Esophagus muscularis mucosa (tissue), 4 donors: ENCODE measurements at places on chromosomes 5 and 9. TPM values are rescaled to one million over a fixed set of nuclear protein-coding genes. Genes with fewer than 3 reads are reported as not detected.

The LURAP1L gene
- 28.8 TPM for total RNA-seq

The CDKN2B-AS1 gene
- 1.3 TPM for total RNA-seq

The PRLR gene
- total RNA-seq = 0.80 TPM

The EIF4EBP3 gene
- total RNA-seq = 8.6 TPM

The SHOC1 gene
- not detected for total RNA-seq

The PTGES gene
- 4.5 TPM for total RNA-seq

The DRD1 gene
- not detected for total RNA-seq

The SLC34A3 gene
- total RNA-seq = not detected

The TMEM171 gene
- total RNA-seq = not detected

DNA sequence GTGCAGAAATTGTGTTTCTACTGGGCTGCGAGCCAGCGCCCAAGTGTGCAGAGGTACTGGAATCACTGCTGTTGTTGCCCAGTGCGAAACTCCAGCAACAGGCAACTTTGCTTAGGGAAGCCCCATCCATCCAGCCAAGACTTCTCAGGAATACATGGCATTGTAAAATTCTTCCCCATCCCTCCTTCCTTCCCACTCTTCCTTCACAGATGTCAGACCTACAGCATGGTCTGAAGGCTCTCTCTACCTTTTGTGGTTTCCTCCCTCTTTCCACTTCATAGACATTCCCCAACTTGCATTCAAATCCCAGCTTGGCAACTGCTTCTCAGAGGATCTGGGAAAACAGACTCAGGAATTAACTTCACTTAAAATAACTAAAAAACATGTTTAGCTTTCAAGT, 30.4 kb downstream of the ARL15 start:
- peaks cover 5% of the 10 kb centered on the region for H3K36me3 ChIP-seq
- no peaks in the 10 kb centered on the region for H3K4me1 ChIP-seq
- H3K27ac ChIP-seq = no peak overlapping the region
- no peak overlapping the region for H3K4me3 ChIP-seq

DNA sequence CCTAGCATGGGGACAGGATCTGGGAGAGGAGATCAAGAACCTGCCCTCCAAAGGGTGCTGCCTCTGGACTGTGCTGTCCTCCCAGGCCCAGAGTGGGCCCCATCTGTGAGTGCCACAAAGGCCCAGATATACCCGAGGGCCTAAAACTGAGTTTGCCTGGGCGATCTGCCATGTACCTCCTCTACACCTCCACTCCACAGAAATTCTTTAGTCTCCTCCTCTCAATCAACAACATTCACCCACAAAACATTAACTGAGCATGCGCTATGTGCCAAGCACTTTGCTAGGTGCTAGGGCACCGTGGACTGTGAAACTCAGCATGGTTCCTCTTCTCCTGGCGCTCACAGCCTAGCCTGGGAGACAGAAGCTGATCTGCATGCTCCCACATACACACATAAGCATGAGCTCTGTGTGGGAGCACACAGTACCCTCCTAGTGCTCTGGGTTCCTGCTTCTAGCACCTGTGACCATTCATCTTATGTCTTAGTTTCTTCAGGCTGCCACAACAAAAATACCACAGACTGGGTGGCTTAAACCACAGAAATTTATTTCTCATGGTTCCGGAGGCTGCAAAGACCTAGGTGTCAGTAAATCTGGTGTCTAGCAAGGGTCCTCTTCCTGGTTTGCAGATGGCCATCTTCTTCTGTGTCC, 82.0 kb upstream of the FSTL4 start:
- no peaks in the 10 kb centered on the region for H3K27me3 ChIP-seq
- H3K4me3 ChIP-seq = no peak overlapping the region
- H3K27ac ChIP-seq = no peak overlapping the region
- no peaks in the 10 kb centered on the region for H3K36me3 ChIP-seq
- H3K4me1 ChIP-seq = no peaks in the 10 kb centered on the region

DNA sequence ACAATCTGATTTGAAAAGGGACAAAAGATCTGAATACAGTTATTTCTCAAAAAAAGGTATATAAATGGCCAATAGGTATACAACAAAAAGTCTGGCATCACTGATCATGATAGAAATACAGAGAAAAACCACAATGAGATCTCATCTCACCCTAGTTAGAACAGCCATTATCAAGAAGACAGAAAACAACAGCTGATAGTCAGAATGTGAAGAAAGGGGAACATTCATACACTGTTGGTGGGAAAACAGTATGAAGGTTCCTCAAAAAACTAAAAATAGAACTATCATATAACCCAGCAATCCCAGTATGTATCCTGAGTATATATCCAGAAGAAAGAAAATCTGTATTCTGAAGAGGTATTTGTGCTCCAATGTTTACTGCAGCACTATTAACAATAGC, 75.7 kb upstream of the OR2K2 start:
- H3K4me3 ChIP-seq = no peak overlapping the region
- DNase-seq = no peak
- no peaks in the 10 kb centered on the region for H3K27me3 ChIP-seq
- H3K4me1 ChIP-seq = no peaks in the 10 kb centered on the region
- no peak overlapping the region for H3K27ac ChIP-seq

DNA sequence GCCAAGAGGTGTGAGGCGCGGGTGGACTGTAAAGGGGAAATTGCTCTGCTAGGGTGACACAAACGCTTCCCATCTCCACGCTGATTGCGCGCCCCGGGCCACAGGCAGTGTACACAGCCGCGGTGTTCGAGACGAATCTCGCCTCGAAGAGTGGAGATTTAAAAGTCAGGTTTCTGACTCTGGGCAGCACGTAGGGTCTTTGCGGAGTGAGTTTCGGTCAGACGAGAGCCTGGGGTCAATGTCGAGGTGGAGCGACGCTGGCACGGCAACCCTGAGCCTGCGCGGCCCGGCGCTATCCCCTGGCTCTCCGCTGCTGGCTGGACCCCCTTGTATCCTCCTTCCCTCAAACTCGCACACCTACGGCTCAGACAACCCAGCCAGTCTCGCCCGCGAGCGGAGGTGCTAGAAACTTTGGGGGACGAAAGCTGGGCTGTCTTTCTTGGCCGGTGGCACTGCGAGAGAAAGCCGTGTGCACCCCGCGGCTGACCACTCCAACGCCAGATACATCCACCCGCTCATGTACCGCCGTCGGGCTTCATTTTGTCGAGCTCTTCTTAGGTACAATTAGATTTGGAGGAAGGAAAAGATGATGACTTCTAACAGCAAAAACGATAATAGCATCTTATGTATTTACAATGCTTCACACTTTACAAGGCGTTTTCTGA, 5.4 kb upstream of the FOXB2 start:
- peak; percentile 68 for DNase-seq
- peaks cover 25% of the 10 kb centered on the region for H3K27me3 ChIP-seq
- no peak overlapping the region for H3K27ac ChIP-seq
- H3K36me3 ChIP-seq = no peaks in the 10 kb centered on the region

DNA sequence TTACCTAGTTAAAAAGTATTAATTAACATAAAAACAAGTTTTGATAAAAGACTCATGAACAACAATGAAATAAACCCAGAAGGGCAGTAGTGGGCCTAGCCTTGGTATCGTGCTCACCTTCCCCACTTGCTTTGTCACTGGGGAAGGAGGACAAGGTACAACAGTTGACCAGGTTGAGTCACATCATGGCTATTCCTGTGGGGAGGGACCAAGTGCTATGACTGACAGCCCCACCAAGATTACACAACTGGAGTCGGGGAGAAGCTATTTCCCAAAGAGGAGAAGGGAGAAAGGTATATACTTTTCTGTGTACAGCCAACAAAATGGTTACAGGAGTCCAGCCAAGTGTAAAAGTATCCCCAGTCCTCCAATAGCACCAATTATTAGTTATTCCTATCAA, 251.3 kb upstream of the RFX3 start:
- H3K36me3 ChIP-seq = no peaks in the 10 kb centered on the region
- H3K27ac ChIP-seq = no peak overlapping the region
- no peak overlapping the region for H3K4me3 ChIP-seq
- no peaks in the 10 kb centered on the region for H3K27me3 ChIP-seq

DNA sequence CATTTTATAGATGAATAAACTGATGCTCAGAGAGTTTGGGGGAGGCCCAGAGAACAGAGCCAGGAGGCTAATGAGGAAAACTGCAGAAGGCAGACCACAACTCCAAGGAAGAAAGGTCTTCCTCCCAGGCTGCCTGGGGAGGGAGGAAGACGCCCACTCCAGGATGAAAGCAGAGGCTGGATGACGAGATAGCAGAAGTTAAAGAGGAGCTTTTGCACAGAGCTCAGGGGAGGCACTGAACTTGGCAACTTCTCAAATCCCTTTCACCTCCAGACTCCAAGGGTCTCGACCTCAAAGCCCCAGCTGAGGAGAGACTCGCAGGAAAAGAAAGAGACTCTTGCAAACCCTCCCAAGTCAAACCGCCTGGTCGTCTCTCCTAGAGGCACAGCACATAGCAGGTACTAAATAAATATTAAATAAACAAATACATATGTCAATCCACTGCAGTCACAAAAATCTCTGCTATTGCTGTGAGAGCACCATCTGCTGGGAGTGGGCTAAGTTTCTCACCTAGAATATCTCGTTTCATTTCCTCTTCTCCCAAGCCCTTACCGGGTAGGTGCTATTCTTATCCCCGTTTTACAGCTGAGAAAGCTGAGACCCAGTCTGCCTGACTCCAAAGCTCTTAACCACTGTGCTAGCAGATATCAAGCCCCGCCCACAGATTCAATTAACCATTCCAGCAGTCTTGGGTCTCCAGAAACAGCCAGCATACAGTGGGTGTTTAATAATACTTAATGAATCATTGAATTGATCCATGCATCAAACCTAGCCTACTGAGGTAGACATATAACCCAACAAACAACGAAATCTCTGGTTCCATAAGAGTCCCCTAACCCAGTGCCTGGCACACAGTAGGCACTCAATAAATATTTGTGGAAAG, 97.8 kb upstream of the HAND1 start:
- H3K27me3 ChIP-seq = peaks cover 53% of the 10 kb centered on the region
- H3K36me3 ChIP-seq = no peaks in the 10 kb centered on the region
- DNase-seq = peak; percentile 45
- H3K4me3 ChIP-seq = no peak overlapping the region

DNA sequence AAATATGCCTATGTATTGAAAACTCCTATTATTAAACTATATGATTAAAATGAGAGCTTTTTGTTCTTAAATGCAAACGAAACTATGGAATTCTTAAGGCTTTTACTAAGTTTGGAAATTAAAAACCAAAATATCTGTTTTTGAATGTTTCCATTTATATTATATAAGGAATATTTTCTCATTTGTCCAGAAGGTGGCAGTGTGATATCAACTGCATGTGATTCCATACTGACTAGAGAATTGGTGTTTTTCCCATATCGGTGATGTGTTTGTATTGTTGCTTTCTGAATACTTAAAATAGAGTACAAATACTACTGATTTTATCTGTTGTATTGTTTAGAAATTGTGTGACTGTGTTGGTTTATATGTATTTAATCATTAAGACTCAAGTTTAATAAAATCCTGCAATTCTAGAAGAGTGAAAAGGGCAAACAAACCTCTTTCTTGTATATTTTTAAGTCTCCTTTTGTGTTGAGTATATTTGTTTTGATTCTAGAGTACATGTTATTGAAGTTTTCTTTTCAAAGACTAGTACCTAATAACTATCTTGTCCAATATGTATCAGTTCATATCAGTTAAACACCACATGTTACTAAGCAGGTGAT, 320.8 kb downstream of the CCDC171 start:
- no peak overlapping the region for H3K4me3 ChIP-seq
- H3K27ac ChIP-seq = no peak overlapping the region
- H3K36me3 ChIP-seq = no peaks in the 10 kb centered on the region
- DNase-seq = no peak
- H3K27me3 ChIP-seq = no peaks in the 10 kb centered on the region

DNA sequence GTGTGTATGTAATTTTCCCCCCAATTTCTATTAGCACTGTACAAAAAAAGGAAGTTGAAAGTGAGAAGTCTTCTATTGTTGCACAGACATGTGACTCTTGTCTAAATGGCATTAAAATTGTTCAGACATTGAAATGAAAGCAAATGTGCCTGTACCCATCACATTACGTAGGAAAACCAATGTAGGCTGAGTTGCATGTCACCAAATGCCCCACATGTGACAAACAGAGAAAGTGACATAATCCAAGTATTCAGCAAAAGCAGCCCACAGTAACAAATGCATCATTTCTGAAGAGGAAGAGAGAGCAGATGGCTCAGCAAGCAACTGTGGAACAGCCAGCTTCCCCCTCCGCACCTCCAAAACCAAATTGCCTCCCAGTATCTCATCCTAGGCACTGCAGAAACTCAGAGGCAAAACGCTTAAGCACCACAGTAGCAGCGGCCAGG, 161.5 kb upstream of the NR4A3 start:
- DNase-seq = no peak
- H3K4me3 ChIP-seq = no peak overlapping the region
- no peaks in the 10 kb centered on the region for H3K4me1 ChIP-seq
- no peaks in the 10 kb centered on the region for H3K36me3 ChIP-seq
- no peak overlapping the region for H3K27ac ChIP-seq

GRCh38 chr9:73138516-73138915, 13.1 kb upstream of the ANXA1 start:
- H3K27ac ChIP-seq = no peak overlapping the region
- DNase-seq = no peak
- H3K4me3 ChIP-seq = no peak overlapping the region
- H3K36me3 ChIP-seq = no peaks in the 10 kb centered on the region

DNA sequence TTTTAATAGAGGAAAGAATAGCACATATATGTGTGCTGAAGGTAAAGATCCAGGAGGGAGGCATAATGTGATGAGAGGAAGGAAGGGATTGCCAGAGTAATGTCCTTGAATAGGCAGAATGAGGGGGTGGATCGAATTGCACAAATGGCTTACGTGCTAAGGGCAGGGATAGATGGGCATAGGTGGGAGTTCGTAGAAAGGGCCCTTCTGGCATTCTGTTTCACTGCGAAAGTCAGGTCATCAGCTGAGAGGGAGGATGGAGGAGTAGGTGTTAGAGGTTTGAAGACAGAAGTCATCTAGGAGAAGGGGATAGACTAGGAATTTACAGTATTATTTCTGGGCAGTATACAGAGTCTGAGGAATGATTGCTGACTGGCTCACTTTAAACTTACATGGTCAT, 32.1 kb downstream of the CNOT6 start:
- H3K4me3 ChIP-seq = no peak overlapping the region
- peaks cover 37% of the 10 kb centered on the region for H3K4me1 ChIP-seq
- H3K27me3 ChIP-seq = no peaks in the 10 kb centered on the region
- DNase-seq = no peak

GRCh38 chr5:80516826-80517225, 28.9 kb downstream of the FAM151B start:
- no peak for DNase-seq
- H3K27me3 ChIP-seq = no peaks in the 10 kb centered on the region
- no peak overlapping the region for H3K4me3 ChIP-seq

- no peaks in the 10 kb centered on the region for H3K36me3 ChIP-seq
- DNase-seq = no peak
- no peak overlapping the region for H3K4me3 ChIP-seq
- no peaks in the 10 kb centered on the region for H3K27me3 ChIP-seq
- no peak overlapping the region for H3K27ac ChIP-seq
Measured at GRCh38 chr5:42230839-42231238, 192.4 kb upstream of the GHR start.

DNA sequence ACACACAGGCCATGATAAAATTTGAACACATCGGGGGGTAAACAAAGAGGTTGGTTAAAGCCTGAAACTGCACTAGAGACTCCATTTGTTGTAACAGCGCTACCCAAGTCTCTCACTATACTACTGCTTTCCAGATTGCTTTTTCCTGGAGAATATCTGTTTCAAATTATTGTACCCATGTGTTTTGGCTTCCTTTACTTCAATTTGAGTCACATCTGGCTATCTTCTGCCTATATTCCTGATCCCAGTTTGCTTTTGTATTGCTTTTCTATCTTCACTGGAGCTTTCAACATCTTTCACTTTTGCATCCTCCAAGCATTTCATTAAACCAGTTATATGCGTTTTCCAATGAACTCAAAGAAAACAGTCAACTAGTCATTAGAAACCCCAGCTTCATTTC, 404.7 kb downstream of the MLLT3 start:
- H3K4me1 ChIP-seq = no peaks in the 10 kb centered on the region
- no peaks in the 10 kb centered on the region for H3K36me3 ChIP-seq
- H3K27me3 ChIP-seq = no peaks in the 10 kb centered on the region
- DNase-seq = no peak
